ENCODE measurements at places on chromosomes 2 and 18. TPM values are rescaled to one million over a fixed set of nuclear protein-coding genes. Genes with fewer than 3 reads are reported as not detected.

Gene B3GNT7
- 3.7 TPM for polyA plus RNA-seq

Gene SRD5A2
- polyA plus RNA-seq, result 0.07 TPM

Gene MFSD2B
- 3.3 TPM for polyA plus RNA-seq

Gene AOX1
- 2.4 TPM for polyA plus RNA-seq

Gene DNAJC5G
- polyA plus RNA-seq, result 0.75 TPM

Gene SERPINE2
- polyA plus RNA-seq, result 131 TPM

Gene ACOXL
- polyA plus RNA-seq, result 0.93 TPM

Gene KCNK3
- polyA plus RNA-seq, result 1.9 TPM

Gene CSRNP3
- 9.0 TPM for polyA plus RNA-seq

Gene MARCO
- not detected for polyA plus RNA-seq

Gene HAAO
- 38.0 TPM for polyA plus RNA-seq

Gene PTMA
- polyA plus RNA-seq, result 2,018 TPM

Gene SLC9A2
- polyA plus RNA-seq, result 6.0 TPM

Gene FAP
- polyA plus RNA-seq, result 9.6 TPM

Gene GCG
- polyA plus RNA-seq, result not detected

Gene UGT1A6
- polyA plus RNA-seq, result 5.3 TPM

Gene TEX44
- not detected for polyA plus RNA-seq

Gene GPR45
- not detected for polyA plus RNA-seq

Gene FAHD2B
- 27.3 TPM for polyA plus RNA-seq

Gene IL1R1
- polyA plus RNA-seq, result 36.4 TPM

Gene DLGAP1
- polyA plus RNA-seq, result 3.9 TPM

Gene SMAD7
- 73.8 TPM for polyA plus RNA-seq

Gene PJVK
- 10.6 TPM for polyA plus RNA-seq

Gene TMEM169
- 14.0 TPM for polyA plus RNA-seq

Gene DNAH7
- polyA plus RNA-seq, result 6.5 TPM

Gene LYPD1
- 66.4 TPM for polyA plus RNA-seq

Gene MYOM1
- 4.8 TPM for polyA plus RNA-seq

Gene POTEI
- 0.04 TPM for polyA plus RNA-seq

DNA sequence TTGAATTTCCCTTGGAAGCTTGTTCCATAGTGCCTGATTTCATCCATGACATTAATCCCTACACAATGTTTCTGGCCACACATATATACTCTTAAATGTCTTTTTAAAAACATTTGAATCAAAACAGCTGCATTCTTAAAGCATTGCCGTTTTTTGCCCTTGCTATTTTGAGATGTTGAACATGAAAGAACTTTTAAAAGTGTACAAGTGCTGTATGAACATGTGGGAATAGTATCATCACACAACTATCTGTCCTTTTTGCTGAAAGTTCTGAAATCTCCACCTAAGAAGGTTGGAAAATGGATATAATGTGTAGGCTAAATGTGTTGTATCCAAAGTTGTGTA lies 318.7 kb upstream of the UBE2E3 start:
- DNase-seq, result no peak

- no peak for DNase-seq
Measured at GRCh38 chr2:160910681-160911080, 249.5 kb upstream of the TANK start.

DNA sequence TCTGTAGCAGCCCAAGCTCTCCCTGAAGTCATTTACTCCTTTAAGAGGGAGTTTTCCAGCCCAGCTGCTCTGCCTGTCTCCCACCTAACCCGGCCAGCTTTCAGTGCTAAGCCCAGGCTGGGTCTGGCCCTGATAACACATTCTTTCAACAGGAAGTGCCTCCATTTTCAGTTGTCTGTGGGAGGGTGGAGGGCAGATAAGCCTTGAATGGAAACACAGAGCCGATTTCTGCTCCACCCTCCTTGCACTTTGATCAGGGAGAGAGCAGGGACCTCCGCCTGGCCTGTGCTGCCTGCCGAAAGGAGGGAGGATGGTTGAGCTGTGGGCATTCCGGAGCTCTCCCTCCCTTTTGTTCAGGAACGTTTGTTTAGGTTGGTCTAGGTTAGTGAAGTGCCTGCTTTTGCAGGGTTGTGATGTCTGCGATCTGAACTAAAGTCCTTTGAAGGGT lies 24.8 kb downstream of the GATA6 start:
- DNase-seq, result no peak

GRCh38 chr2:20439193-20439475 lies 7.7 kb upstream of the RHOB start:
- no peak for DNase-seq

DNA sequence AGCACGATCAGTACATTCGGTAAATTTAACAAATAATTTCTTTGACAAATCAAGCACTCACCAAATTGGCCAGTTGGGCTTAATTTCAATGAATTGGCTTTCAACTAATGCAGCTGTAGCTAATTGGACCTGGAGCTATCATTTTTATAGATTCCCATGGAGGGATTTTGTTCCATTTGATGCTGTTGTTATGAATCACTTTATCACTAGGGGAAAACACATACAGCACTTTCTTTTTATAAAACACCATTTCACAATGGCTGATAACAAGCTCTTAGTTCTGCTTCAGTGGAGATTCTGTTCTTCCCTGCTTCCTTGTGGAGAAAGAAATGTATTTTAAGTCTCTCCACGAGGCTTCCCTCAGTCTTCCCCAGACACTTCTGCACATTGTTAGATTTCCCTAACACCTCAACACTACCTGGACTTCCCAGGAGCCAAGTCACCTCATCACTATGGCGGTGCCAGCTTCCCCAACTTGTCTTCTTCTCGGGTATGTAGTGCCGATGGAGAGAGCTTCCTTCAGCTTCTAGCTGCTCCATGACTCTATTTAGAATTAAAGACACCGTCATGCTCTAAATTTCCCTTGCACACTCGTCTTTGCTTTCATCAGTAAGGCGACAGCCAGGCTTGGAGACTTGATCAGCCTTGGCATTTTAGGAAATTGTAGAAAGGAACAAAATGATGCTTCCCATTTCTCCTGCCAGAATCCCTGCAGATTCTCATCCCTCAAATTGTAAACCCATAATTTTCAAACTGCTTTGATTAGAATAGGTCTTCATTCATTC lies 72.0 kb downstream of the INPP5D start:
- no peak for DNase-seq

- DNase-seq, result no peak
Measured at GRCh38 chr2:24659862-24660261, 133.3 kb downstream of the PTRHD1 start.

GRCh38 chr2:8522687-8523086 lies 159.2 kb upstream of the ID2 start:
- no peak for DNase-seq

GRCh38 chr2:70192516-70192915 lies 1.7 kb upstream of the C2orf42 start:
- DNase-seq, result no peak

DNA sequence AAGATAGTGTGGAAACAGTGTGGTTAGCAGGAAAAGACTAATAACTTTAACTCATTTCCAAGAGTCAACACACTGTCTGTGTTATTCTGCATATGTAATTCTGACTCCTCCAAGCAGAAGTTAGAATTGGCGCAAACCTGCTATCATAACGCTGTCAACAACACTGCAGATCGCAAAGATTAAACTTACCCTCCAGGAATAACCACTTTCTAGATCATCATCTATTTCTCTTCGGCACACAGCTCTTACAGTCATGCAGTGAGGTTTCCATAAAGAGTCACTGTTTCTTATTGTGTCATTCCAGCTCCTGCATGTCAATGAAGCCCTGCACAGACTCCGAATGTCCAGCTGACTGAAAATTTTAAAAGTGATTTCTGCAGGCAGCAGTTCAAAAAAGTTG lies 2.4 kb downstream of the FBXO48 start:
- no peak for DNase-seq

GRCh38 chr18:32919799-32920198 lies 147.0 kb upstream of the KLHL14 start:
- peak; percentile 10 for DNase-seq

GRCh38 chr18:60555625-60556024 lies 183.1 kb upstream of the MC4R start:
- no peak for DNase-seq

DNA sequence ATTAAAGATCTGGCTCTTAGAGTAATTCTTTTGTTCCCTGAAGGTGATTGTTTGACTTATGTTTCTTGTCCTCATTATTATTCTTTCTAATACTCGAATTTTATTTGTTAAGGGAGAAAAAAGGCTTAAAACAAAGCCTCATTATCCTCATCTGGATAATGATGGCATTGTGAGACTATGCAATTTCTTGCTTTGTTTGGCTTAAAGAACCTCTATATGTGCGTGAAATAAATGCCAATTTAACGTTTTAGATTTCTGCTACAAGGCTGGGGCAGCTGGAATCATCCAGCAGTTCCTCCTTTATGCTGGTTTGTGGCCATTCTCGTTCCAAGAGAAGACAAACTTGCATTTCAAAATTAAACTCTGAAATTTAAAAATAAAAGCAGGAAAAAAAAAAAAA lies 4.9 kb upstream of the DPYSL5 start:
- no peak for DNase-seq

DNA sequence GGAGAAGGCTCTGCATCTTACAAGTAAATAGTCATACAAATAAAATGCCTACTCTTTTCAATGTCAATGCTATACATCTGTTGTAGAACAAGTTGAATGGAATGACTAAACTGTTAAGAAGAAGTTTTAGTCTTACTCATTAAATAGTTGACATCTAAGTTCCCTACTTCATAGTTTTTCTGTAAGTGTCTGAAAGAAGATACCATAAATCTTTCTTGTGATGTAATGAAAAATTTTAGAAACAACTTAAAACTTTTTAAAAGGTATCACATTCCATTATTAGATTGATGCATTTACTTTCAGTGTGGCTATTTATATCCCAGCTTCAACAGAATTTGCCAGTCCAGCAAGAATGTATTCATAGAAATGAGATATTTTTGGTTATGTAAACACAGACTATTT lies 185.2 kb upstream of the EPC2 start:
- no peak for DNase-seq

DNA sequence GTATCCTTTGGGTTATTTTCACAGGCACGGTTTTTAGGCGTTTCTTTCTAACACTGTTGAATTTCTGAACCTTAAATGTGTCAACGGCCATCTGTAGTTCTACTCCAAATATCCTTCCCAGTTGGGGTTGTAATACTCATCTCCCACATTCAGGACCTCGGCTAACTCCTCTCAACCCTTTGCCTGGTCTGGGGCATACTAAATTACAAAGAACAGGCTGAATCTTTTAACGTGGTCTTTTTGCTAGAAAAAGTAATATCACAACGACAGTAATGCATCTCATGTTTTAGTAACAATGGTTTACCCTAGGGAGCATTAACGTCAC lies 2.1 kb downstream of the RPRM start:
- DNase-seq, result no peak

DNA sequence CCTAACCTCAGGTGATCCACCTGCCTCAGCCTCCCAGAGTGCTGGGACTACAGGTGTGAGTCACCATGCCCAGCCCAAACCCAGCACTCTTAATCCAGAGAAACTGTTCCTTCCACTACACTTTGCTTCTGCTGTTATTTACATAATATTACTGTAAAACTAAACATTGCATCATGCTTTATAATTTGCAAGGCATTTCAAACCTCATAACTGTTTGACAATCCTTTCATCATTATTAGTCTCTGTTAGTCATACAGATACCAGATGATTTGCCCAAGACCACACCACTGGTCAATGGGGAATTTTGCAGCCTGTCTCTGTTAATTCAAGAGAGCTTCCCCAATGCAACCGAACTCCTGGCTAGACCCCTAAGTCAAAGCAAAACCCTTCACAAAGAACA lies 338.3 kb downstream of the ALK start:
- no peak for DNase-seq

- no peak for DNase-seq
Measured at GRCh38 chr2:33204945-33205344, 258.2 kb downstream of the LTBP1 start.

GRCh38 chr18:79784965-79785770 lies 12.6 kb upstream of the KCNG2 start:
- no peak for DNase-seq

DNA sequence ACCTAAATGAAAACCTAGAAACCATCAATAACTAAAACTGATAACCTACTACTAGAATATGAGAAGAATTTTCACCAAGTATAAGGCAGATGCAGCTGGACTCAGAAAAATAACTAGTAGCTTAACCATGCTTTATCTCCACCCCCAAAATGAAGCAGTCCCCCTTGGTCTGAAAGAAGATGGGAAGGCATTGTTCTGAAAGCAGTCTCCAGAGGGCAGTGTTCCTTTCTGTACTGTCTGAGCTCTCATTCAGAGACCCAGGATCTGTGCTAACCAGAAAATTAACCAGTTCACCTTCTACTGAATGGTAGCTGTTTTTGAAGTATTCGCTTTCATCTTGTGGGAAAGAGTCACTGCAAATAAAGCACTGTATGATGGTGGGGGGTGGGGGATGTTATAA lies 273.0 kb downstream of the PDE11A start:
- no peak for DNase-seq

GRCh38 chr2:91748902-91749301 lies 3057.4 kb downstream of the RPIA start:
- no peak for DNase-seq

GRCh38 chr2:31087491-31087890 lies 50.7 kb downstream of the GALNT14 start:
- DNase-seq, result no peak

- DNase-seq, result no peak
Measured at GRCh38 chr2:65215946-65216345, 11.7 kb upstream of the ACTR2 start.

DNA sequence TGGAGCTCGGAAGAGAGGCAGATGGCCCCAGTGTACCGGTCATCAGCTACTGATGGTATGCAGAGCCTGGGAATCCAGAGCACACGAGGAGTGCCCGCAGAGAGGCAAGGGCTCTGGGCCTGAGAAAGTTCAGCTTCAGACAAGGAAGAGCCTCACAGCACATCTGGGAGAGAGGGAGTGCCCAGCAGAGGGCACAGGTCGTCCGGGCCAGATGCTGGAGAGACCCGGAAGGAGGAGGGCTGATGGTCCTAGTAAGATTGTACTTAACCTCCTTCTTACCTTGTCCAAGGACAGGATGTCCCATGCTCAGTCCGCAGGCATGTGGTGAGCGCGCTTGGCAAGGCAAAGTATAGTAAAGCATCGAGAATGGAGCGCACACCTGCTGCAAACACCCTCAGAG lies 24.4 kb upstream of the CHMP1B start:
- no peak for DNase-seq

DNA sequence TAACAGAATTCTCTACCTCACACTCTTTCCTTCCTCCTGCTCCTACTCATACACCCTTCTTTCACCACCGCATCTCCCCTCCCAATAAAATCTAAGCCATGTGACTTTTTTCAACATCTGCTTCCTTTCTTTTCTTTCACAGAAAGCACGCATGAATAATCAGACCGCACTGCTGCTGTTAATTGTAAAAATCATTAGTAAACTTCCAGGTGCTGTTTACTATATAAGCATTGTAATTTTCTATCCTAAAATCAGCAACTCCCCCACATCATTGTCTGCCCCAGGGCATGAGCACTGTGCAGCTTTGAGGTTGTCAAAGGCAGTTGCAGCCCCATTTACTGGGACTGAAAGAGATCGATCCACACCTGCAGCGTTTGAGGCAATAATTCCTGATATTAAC lies 782.6 kb upstream of the ID2 start:
- no peak for DNase-seq

DNA sequence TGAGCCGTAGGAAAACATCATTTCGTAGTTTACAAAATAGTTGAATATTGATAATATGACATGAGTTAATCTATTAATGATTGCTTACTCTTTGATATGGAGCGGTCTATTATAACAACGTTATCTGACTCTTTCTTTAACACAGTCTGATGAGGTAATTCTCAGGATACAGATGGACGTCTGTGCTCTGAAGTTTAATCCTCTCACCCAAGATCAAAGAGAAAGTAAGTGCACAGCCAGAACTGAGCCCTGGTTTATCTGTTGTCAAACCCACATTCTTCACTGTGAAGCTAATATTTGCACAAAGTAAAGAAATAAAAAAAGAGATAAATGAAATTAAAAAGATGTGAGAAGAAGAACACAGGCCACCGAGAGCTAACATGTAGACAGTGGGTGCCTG lies 190.9 kb upstream of the COPS8 start:
- DNase-seq, result no peak
